ENCODE measurements at places on chromosomes 2 and 18. TPM values are rescaled to one million over a fixed set of nuclear protein-coding genes. Genes with fewer than 3 reads are reported as not detected.

Gene SERPINB13
- not detected for total RNA-seq

DNA sequence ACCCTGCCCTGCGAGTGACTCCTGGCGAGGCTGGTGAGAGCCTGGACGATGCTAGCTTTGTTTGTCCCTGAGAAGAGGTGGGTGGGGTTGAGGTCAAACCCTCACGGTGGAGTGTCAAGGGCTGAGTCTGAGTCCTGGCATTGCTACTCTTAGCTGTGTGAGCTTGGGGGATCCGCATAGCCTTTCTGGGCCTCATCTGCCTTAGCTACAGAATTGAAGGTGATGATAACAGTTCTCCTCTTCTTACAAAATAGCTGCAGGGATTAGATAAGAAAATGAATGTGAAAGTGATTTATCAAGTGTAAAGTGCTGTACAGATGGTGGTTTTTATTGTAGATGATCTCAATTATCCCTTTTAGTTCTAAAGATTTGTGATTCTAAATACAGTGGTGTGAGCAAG is 144.6 kb downstream of the LPIN1 start:
- H3K36me3 ChIP-seq: peaks cover 57% of the 10 kb centered on the region
- H3K27ac ChIP-seq: no peak overlapping the region
- peaks cover 15% of the 10 kb centered on the region for H3K4me1 ChIP-seq
- DNase-seq: no peak
- no peak overlapping the region for H3K4me3 ChIP-seq
- H3K27me3 ChIP-seq: peaks cover 27% of the 10 kb centered on the region

GRCh38 chr2:194562329-194562728 is 1094.7 kb upstream of the SLC39A10 start:
- no peak for DNase-seq
- H3K27ac ChIP-seq: no peak overlapping the region
- no peaks in the 10 kb centered on the region for H3K27me3 ChIP-seq
- H3K4me1 ChIP-seq: no peaks in the 10 kb centered on the region
- no peaks in the 10 kb centered on the region for H3K36me3 ChIP-seq

GRCh38 chr2:39632876-39633275 is 32.8 kb upstream of the TMEM178A start:
- H3K4me3 ChIP-seq: no peak overlapping the region
- DNase-seq: no peak
- no peaks in the 10 kb centered on the region for H3K4me1 ChIP-seq
- no peak overlapping the region for H3K27ac ChIP-seq
- H3K27me3 ChIP-seq: peaks cover 7% of the 10 kb centered on the region

DNA sequence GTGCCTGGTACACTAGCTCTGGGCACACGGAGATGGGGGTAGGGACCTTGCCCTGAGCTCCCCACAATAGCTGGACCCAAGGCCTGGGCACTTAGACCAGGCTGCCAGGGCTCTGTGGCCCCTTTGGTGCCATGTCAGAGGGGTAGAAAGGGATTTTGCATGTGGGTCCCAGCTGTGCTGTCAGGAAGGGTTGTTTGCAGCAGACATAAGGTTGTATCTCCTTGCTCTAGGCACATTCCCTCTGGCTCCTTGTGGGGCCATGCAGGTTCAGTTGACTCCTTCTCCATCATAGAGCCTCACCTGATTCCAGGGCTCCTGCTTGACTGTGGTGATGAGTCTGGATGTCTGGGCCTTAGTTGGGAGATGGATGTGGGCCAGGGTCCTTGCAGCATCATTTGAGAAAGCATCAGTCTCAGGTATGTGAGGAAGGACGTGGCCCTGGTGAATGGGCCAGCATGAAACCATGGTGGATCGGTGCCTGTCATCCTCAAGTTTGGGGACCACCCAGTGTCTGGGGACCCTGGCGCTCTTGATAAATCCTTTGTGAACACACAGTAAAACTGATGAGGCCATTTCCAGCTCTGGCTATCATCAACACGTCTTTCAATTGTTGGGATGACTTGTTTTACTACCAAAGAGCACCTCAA is 461.9 kb upstream of the HS6ST1 start:
- DNase-seq: no peak
- H3K27me3 ChIP-seq: peaks cover 2% of the 10 kb centered on the region
- H3K27ac ChIP-seq: no peak overlapping the region
- no peaks in the 10 kb centered on the region for H3K36me3 ChIP-seq
- H3K4me1 ChIP-seq: no peaks in the 10 kb centered on the region

Measured in natural killer cell treated with Interleukin-12 subunit alpha and Interleukin-12 subunit beta and Interleukin-15 and Interleukin-18, amount 100 ng/mL, for 72 hours (primary cell).